Activated B cell treated with CpG ODN at 0.5 μM for 24 hours (primary cell): ENCODE measurements at places on chromosomes 13 and 19. TPM values are rescaled to one million over a fixed set of nuclear protein-coding genes. Genes with fewer than 3 reads are reported as not detected.

GRCh38 chr13:105442949-105443699 lies 1092.3 kb downstream of the EFNB2 start:
- DNase-seq = no peak

The ZNF579 gene
- 10.3 and 10.9 TPM in 2 replicates for total RNA-seq

The ZGLP1 gene
- 4.5 and 5.1 TPM in 2 replicates for total RNA-seq

The ZSCAN22 gene
- 4.7 and 4.8 TPM in 2 replicates for total RNA-seq

The C19orf81 gene
- total RNA-seq = 0.69 TPM in 1 of 2 replicates, not detected in the other
